ENCODE measurements at places on chromosomes 11 and 22.

GRCh38 chr22:50527921-50528681 lies 1.7 kb downstream of the TYMP start:
- no peak for DNase-seq

- peak; percentile 37 for DNase-seq
These were observed 21.6 kb downstream of the IMMP1L start for GRCh38 chr11:31487848-31488247.

GRCh38 chr11:66407651-66408050 lies 13.2 kb upstream of the NPAS4 start:
- DNase-seq = no peak

DNA sequence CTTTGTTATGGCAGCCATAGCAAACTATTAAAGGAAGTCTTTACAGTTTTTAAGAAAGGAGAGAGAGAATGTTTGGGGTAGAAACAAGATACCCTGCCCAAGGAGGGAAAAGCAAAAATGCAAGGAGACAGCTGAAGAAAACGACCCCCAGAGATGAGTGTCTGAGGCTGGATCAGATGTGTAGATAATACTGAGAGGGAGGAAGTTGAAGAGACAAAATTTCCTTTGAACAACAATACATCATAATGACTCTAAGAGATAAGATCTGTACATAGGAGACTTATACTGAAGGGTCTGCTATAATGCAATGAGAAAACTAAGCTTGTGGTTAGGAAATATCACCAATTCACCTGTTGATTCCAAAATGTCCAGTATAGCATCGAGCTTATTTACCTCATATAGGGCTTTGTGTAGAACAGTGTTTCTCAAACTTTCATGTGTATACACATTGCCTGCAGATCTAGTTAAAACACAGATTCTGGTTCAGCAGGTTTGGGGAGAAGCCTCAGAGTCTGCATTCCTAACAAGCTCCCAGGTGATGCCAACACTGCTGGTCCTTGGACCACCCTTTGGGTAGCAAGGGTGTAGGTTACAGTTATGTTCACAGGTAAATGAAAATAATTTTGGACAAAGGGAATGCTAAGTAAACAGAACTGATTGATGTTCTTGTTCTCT lies 5.8 kb upstream of the CEP295 start:
- no peak for DNase-seq

- peak; percentile 50 for DNase-seq
These were observed 46.4 kb downstream of the EIF3F start for GRCh38 chr11:8033305-8034105.

DNA sequence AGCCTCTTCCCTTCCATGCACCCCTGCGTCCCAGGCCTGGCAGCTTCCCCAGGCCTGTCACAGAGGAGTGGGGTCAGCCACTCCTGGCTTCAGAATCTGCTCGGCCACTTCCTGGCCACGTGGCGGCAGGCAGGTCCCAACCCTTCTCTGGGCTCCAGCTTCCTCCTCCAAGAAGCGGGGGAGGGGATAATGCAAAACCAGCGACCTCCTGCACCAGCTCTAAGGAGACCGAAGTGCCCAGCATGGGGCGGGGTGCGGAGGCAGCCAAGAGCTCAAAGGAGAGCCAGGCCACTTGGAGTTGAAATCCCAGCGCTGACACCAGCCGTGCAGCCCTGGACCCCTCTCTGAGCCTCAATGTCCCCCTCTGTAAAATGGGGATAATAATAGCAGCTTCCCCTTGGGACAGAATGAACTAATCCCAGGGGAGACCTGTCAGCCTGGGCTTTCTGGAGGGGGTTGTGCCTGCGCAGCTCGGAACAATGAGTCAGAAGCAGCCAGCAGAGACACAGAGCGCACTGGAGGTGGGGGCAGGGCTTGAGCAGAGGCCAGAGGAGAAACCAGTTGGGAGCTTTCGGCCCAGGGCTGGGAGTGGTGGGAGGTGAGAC lies 22.8 kb upstream of the PICK1 start:
- DNase-seq = peak; percentile 71

DNA sequence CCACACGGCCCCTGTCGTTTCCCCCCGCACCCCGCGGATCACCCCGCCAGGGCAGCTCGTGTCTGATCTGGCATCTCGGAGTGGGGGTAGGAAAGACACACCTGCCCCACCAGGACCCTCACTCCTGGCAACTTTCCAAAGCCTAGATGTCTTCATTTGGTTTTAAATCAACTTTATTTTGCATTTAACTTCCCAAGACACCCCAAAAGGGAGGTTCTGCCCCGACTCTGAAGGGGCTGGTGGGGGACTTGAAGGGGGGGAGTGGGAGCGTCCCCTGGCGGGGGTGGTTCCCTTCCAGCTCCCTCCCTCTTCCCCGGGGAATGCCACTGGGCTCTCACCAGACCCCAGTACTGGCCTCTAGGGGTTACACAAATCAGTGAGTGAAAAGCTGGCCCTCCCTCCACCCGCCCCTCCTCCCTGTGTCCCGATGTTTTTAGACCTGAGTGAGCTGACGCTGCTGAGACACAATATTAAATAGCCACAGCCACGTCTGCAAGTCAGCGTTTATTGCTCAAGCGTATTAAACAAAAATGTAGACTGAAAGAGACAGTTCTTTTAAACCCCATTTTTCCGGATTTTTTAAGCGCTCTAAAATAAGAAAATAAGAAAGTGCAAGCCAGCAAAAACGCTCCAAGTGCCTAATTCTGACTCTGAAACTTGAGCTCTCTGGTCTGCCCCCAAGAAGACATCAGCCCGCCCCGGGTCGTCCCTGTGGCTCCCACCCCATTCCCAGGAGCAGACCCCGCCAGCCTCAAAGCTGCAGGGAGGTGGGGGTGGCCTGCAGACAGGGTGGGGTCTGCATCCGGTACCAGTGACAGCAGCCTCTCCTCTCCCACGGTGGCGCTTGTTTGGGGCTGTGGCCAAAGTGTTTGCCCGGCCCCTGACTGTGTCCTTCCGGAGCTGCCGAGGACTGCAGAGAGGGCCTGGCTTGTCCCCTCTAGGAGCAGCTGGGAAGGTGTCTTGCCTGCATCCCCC lies 1.1 kb upstream of the TTLL8 start:
- DNase-seq = no peak

DNA sequence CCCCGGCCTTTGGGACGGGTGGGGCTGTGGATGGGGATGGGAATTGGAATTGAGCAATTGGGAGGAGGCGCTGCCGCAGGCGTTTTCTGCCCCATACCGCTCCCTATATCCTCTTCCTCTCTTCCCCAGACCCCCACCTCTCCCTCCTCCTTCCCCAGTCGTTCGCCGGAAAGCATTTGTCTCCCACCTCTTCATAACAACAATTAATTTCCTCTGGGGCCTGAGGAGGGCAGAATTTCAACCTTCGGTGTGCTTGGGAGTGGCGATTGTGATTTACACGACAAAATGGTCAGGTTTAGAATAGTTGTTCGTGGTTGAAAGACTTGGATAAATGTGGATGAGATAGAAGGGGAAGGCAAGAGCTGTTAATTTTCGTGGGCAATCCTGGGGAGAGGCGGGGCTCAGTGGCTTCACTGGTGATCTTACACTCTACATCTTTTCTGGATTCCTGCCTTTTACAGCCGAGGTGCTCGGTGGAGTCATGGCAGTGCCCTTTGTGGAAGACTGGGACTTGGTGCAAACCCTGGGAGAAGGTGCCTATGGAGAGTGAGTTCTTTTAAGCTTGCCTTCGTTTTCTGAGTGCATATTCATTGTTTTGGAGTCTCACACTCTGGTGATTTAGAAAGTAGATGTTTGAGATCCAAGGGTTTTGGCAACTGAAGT lies 1.5 kb downstream of the CHEK1 start:
- no peak for DNase-seq

- no peak for DNase-seq
These were observed 505.3 kb downstream of the OPCML start for GRCh38 chr11:133026952-133027351.

DNA sequence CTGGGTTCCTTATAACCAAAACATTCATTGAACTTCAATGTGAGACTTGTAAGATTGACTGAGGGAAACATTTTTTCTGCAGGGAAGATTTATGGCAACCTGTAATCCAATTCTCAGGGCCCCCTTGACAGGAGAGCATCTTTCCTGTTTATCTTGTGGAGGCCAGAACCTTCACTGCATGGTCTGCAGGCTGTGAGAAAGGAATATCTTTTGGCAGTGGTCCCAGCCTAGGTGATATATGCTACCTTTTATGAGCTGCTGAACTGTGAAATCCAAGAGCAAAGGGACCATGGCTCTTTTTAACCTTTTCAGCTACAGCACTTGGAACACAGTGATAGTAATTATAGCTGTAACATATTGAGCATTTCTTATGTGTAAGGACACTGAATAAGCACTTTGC lies 590.2 kb upstream of the B3GAT1 start:
- no peak for DNase-seq

- no peak for DNase-seq
These were observed 329.5 kb downstream of the MIAT start for GRCh38 chr22:26986884-26987283.

- no peak for DNase-seq
These were observed 14.1 kb downstream of the KBTBD3 start for GRCh38 chr11:106063009-106063408.

- no peak for DNase-seq
These were observed 1.6 kb upstream of the IFITM1 start for GRCh38 chr11:312092-312816.

DNA sequence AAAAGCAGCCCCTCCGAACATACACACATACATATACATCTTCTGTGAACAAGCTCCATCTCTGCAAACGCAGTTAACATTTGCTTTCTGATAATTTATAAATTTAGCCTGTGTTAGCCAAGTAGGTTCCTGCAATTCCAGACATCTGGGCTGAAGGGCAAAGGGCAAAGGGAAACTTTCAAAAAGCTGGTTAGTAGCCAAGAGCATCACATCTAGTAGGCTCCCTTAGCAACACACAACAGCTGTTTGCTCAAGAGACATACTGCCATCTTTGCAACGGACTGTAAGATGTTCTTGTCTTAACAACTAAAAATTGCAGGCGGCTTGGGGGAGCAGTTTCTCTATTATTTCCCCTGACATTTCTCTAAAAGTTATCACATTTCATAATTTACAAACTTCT lies 134.9 kb downstream of the RBFOX2 start:
- DNase-seq = no peak

- no peak for DNase-seq
These were observed 7.3 kb downstream of the PANX2 start for GRCh38 chr22:50177537-50178470.

DNA sequence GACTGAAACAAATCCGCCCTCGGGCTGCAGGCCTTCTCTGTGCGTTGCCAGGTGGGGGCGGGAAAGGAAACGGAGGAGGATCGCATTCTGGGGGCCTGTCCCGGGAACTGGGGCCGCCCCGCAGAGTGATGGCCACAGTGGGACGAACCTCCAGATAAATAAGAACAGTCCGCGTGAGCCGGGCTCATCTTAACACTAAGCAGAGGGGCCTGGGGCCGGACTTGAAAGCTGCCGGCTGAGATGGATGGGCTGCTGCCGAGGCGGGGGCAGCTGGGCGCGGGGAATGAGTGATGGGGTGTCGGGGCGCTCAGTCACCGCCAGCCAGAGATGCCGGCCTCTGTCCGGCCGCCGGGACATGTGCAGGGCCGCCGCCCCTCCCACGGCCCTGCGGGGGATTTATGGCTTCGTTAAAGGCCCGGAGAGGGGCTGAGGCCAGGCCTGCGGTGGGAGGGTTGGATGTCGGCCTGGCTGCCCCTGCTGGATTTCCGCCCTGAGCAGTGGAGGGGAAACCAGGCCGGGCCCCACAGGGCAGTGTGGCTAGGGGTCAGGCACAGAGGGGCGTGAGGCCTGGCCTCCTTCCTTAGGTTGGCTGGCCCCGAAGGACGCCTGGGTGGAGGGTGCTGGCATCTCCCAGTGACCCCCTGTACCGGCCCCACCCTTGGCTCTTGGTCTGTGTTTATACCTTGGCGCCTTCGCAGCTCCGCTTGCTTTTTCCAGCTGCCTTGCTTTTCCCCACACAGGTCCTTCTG lies 45.3 kb upstream of the CD82 start:
- DNase-seq = no peak

DNA sequence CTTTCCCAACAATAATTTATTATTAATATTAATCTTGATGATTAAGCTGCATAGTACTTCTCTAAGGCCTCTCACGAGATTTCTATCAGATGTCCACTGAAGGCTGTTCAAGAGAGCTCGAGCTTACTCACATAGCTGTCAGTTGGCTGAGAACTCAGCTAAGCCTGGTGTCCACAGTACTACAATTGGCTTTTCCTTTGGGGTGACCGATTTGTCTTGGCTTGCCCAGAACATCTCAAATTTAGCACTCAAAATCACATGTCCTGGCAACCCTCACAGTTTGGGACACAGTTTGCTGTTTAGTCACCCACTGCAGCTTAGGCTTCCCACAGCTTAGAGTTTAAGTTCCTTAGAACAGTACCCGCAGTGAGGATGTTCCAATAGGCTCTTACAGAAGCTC lies 96.5 kb downstream of the LUZP2 start:
- DNase-seq = no peak

DNA sequence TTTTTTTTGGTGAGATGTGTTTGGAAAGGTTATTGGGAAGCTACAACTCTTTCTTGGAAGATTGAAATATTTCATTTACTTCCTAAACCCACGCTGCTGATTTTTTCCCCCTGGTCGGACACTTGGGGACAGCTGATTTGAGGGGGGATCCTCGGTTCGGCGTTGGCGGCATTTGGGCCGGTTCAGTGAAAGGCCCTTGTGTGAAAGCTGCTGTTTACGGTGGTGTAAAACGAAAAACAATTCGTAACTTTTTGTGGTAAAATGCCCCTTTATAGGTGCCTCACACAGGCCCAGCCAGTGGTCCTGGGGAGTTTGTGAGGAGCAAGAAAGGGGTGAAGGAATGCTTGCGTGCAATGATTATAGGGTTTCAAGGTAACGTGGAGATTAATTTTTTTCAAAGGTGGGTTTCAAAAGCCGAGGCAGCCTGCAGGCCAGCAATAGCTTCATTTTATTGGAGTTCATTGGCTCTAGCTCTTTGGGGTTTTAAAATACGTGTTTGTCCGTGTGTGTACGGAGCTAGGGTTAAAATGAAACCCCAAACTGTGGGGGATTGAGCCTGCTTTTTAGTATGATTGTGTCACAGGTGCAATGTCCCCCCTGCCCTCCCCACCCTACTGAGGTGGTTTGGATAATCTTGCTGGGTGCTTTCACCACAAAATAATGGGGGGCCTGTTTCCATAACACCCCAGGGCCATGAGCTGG lies 77.2 kb upstream of the PPARA start:
- no peak for DNase-seq

GRCh38 chr11:22774716-22775115 lies 54.9 kb downstream of the SVIP start:
- no peak for DNase-seq

GRCh38 chr11:130202009-130202817 lies 42.6 kb downstream of the ST14 start:
- peak; percentile 33 for DNase-seq
